ENCODE measurements at places on chromosomes 13 and 19.

DNA sequence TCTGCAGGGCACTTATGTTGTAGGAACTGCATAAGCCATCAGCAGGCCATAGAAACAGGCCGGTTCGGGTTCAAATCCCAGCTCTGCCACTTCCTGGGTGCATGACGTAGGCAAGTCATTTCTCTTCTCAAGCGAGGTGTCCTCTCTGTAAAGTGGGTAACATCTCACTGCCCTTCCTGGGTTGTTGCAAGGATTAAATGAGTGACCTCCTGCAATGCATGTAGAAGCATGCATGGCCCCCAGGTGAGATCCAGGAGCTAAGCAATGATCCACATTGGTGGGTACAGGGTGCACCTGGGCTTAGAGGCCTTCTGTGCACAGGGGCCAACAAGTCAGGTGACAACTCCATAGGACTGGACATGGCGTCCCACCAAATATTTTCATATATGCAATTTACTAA, 13.8 kb downstream of the PHLDB3 start:
- DNase-seq, result no peak

DNA sequence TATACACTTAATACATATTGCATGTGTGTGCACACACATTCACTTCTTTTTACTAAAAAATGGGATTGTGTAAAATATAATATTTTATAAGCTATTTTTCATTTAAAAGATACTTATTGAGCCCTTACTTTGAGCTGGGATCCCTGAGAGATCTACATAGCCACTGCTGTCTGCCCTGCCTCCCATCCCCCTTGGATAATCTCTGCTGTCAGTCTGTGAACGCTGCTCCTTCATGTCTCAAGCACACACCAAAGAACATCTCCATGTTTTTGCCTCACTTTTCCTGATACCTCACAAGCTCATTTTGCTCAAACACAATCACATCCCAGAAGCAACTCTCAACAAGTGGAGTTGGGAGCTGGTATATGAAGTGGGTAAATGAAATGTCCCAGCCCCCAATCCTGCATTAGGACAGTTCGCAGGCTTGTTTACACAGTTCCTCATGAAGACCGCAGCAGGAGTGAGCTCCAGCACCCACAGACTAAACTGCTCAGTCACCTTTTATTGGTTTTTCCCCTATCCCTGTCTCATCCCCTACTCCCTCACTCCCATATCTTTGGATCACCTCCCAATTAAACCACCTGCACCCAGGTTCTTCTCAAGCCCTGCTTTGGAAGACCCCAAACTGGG, 108.3 kb upstream of the FRY start:
- no peak for DNase-seq

- no peak for DNase-seq
Measured at GRCh38 chr19:10568062-10568825, 535 bp downstream of the CDKN2D start.

- DNase-seq, result no peak
Measured at GRCh38 chr13:44407379-44407778, 33.8 kb downstream of the SERP2 start.

DNA sequence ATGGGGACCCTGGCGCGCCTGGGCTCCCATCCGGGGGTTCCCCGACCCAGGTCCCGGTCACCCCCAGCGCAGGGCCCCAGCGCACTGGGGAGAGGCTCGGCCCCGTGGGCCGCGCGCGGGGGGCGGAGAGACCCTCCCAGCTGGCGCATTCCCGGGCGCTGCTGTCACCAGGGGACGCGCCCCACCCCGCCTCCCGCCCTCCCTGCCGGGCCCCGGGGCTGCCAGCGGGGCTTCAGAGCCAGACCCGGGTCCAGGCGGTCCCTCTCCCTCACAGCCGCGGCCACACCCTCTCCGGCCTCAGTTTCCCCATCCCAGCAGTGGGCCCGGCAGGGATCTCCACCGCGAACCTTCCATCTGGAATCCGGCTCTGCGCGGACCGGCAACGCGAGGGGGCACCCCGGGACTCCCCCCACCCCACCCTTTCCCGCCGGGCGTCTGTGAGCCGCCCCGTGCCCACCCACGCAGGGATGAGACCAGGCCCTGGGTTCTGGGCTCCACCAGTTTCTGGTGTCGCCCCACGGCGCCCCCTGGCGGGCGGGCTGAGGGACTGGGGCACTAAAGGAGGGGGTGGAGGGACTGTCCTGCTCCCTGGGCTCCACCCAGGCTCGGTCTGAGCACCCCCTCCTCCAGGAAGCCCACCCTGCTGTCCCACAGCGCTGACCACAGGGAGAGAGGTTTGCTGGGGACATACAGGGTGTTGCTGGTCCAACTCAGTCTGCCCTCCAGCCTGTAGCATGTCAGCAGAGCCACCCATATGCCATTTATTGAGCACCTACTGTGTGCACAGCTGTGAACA, 878 bp upstream of the ADAMTSL5 start:
- no peak for DNase-seq

GRCh38 chr19:7921302-7921966, 1.3 kb downstream of the SNAPC2 start:
- no peak for DNase-seq

DNA sequence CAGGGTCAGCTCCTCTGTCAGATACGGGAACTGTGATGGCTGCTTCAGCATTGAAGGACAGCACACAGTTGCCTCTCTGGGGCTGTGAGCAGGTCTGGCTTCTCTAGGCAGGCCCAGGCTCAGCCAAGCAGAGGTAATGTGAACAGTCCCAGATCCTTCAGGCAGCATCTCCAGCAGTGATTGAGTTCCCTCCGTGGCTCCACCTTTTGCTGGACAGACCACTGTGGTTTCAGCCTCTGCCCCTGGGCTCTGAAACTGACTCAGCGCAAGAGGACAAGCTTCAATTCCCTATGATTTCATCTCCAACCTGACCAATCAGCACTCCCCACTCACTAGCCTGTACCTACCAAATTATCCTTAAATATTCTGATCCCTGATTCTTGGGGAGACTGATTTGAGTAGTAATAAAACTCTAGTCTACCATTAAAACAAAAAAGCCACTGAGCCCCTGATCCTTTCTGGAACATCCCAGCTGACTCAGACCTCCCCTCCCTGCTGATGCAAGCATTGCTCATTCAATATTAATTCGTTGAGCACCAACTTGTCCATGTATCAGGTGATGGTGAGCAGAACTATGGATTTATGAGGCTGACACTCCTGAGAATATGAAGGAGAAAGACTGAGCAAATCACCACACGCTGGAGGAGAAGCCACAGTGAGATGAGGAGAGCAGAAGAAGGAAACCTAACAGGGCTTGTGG, 16.7 kb downstream of the GSX1 start:
- DNase-seq, result no peak

GRCh38 chr13:40438999-40439797, 227.2 kb downstream of the FOXO1 start:
- DNase-seq, result peak; percentile 20

DNA sequence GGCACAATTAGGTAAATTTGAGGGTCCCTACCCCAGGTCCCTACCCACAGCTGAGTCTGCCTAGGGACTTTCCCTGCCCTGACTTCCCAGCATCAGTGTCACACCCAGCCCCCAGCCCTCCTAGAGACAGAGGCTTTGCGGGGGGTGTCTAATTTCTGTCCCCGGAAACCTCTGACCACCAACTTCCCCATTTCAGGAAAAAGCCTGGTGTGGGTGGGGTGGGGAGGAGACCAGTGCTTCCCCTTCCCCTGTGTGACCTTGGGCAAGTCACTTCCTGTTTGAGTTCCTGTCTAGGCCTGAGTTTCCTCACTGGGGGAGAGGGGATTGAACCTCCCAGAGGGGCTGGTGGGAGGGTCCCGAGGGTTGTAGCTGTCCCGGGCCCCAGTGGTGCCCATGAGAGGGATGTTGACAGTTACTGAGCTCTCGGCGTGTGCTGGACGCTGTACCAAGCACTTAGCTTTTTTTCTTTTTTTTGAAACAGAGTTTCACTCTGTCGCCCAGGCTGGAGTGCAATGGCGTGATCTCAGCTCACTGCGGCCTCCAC, 7.9 kb downstream of the VASP start:
- no peak for DNase-seq

DNA sequence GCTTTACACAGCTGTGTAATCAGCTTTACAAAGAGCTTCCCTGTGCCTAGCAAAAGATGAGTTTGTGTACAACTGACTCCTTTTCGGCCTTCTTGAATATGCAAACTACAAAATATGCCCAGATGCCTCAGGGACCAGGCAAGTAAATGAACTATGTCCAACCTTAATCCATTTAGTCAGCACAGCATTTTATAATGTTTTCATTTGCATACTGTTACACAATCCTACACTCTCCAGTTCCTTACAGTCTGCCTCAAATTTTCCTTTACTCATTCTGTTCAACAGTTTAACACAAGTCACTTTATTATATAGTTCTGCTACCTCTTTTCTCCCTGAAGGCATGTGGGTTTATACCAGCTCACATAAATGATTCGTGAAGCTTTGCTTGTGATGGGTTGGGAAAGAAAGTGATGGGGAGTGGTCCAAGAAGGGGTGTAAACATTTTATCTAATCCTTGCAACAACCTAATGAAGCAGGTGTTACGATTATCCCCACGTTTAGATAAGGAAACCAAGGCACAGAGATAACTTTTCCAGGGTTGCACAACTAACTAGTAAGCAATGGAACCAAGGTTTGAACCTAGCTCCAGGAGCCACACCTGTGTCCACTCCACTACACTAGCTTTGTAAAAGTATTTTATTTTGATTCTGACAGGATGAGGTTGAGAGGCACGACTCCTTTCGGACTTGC, 3.3 kb upstream of the USP12 start:
- no peak for DNase-seq

GRCh38 chr19:4060621-4061177, 6.0 kb downstream of the ZBTB7A start:
- DNase-seq, result no peak

DNA sequence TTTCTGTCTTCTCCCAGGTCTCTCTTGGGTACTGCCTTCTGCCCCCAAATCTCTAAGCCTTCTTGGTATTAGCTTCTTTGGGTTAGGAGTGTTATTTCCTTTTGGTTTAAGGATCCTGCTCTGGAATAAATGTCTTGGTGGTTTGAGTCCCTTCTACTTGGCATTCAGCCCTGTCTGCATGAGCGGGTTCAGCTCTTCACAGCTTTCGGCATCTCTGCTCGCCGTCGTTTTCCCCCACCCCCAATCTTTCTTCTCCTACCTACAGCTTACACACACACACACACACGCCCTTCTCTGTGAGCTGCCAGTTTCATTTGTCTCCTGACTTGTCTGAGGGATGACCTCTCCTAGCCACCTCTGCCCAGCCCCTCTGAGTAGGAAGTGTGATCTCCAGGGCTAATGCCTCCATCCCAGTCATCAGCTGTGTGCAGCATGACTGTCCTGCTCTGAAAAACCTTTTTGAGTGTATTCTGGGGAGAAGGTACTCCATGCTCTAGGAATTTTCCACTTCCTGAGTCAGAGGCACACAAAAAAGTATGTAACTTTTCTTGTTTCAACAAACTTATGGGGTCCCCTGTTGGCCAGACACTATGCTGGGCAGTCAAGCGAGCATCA, 4.7 kb downstream of the CNOT3 start:
- DNase-seq, result no peak

DNA sequence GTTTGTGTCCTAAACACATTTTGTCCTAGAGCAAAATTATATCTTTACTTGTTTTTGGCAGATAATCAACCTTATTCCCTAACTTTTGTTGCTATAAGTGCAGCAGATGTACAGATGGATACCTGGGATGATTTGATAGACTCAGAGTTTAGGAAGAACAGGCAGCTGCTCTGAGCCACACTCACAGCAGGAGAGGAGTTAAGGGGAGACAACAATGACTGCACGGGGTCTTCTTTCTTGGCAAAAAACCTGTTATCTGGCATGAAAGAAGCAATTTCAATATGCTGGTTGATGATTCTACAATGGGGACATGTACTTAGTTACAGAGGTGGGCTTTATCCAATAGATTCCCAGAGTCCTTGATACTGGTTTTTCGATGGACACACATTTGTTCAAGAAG, 258.9 kb upstream of the PCDH9 start:
- DNase-seq, result no peak

GRCh38 chr13:95470574-95471366, 81.8 kb upstream of the CLDN10 start:
- peak; percentile 57 for DNase-seq

DNA sequence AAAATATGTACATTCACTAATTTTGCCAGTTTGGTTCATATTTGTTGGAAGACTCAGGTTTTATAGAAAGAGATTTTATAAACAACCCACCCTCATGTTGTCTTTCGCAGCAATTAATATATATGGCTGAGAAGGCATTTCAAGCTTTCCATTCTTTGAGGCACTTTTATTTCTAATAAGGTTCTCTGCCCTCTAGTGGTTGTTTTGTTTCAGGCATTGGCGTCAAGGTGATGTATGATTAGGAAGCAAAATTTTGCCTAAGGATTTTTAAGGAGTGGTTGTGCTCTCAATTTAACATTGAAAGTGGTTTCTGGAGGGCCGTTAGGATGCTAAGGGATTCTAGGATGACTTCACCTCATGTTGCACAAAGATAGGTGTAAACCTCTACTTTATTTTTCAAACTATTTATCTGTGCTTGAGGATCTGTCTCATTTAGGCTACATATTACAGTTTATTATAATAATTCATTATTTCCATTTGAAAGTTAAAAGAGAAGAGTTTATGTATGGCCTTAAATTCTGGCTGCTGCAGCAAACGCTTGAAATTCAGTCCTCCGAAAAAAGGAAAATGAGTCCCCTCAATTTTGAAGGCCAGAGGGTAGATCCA, 35.9 kb downstream of the OXGR1 start:
- DNase-seq, result no peak
